ENCODE measurements at places on chromosomes 5 and 9.

DNA sequence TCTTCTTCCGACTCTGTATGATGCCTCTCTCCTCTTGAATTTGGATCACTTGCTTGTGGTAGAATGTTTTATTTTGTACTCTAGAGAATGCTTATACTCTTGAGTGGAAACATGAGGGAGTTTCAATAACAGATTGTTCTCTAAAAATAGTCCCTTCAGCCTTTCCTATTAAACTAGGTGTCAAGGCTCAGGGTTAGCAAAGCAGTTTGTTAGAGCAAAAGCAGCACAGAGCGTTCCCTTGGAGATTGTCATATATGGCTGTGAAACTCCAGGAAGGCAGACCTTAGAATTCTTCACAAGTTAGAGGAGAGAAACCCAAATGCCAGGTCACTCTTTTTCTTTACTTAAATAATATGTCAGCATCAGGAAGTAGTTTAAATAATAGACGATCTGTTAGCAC is 33.0 kb downstream of the MAMDC2 start:
- DNase-seq = no peak

- no peak for DNase-seq
Observed at GRCh38 chr5:881551-881935, 11.1 kb downstream of the BRD9 start.

GRCh38 chr5:174773371-174773770 is 49.0 kb downstream of the MSX2 start:
- DNase-seq = no peak

DNA sequence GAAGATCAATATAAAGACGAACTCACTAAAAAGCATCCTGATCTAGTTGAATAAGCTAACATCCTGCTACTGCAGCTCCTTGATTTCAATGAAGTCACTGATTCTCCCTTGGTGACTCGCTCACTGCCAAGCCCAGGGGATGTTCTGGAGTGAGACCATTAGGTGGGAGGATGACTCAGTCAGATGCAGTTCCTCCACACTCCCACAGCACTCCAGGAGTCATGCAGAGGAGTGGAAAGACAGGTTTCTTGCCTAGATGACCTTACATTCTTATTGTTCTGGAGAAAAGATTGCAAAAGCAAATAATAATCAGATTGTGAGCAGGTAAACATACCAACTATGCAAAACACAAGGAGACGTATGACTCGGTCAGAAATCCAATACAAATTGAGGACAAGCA is 15.3 kb downstream of the GCNT4 start:
- peak; percentile 80 for DNase-seq

GRCh38 chr9:11233696-11234095 is 620.9 kb upstream of the PTPRD start:
- DNase-seq = no peak

DNA sequence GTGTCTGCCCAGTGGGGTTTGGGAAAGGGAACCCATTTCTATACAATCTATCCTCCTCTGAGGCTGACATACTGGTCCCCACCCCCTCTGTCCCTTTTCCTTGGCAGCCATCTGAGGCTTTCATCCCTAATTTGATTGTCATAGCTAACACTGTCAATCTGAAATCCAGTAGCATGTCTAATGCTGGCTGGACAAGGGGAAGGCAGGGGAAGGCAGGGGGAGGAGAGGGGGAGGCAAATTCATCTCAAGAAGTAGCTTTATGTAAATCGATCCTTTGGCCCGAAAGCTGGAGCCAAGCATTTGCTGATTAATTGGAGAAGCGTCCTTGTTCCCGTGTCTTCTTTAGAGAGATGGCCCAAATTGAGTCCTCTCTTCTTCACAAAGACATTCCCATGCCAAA is 314.1 kb upstream of the PANK3 start:
- DNase-seq = no peak

GRCh38 chr5:113118765-113119164 is 142.2 kb downstream of the DCP2 start:
- DNase-seq = no peak

DNA sequence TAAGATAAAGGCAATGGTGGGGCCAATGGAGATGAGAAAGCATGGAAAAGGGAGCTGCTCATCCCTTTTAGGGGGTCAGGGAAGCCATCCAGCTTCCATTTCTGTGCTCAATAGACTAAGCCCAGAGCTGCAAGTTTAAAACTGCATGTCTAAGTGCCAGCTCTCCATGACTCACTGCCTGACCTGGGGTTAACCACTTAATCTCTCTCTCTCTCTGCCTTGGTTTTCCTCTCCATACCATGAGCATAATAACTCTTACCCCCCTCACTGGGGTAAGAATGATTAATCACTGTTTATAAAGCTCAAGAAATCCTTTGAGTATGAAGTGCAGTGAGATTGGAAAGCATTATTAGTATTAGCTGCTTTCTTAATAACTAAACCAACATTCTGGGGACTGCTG is 1382.4 kb upstream of the WWC1 start:
- no peak for DNase-seq

- no peak for DNase-seq
Observed at GRCh38 chr9:73515216-73515615, 363.6 kb downstream of the ANXA1 start.

GRCh38 chr9:87195306-87195705 is 248.0 kb upstream of the GAS1 start:
- DNase-seq = no peak

DNA sequence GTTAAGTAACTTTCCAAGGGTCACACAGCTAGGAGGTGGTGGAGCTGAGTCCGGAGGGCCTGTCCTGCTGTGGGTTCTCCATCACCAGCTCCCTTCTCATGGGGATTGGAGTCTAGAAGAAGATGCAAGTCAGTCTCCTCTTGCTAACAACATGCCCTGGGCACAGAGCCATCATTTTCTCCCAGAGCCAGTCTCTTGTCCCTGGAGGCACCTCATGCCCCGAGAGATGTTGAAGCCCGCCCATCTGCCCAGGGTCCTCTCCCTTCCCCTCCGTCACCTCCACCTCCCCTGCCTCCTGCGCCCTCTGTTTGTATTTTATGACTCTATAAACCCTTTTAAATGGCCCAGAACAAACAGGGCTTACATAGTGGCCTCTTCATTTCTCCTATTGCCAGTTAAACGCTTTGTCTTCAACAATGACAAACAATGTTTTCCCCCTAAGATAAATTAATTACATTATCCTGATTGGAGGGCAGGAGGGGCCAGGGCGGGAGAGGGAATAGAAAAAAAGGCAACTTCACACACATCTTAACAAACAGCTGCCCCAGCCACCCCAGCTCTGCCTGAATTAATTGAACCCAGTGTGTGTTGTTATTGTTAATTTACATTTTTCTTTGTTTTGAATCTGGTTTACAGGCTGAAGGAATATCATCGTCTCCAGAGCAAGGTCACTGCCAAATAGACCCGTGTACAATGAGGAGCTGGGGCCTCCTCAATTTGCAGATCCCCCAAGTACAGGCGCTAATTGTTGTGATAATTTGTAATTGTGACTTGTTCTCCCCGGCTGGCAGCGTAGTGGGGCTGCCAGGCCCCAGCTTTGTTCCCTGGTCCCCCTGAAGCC is 55.8 kb downstream of the ASS1 start:
- DNase-seq = no peak

DNA sequence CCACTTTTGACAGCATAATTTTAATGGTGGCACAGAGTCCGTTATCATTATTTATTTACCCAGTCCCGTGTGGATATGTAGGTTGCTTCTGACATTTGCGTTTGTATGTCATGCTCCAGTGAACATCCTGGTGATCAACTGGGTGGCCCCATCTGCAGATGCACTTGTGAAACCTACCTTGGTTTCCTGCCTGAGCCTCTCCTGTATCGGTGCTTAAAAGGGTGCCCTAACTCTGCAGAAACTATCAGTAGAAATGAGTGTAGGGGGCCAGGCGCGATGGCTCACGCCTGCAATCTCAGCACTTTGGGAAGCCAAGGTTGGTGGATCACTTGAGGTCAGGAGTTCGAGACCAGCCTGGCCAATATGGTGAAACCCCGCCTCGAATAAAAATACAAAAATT is 92.1 kb upstream of the IER5L start:
- DNase-seq = no peak

GRCh38 chr9:841371-842209 is at the start of gene DMRT1:
DMRT1 (plus strand) TSS chr9:841697; CDS start chr9:841839, 142 bp downstream.
- DNase-seq = no peak

DNA sequence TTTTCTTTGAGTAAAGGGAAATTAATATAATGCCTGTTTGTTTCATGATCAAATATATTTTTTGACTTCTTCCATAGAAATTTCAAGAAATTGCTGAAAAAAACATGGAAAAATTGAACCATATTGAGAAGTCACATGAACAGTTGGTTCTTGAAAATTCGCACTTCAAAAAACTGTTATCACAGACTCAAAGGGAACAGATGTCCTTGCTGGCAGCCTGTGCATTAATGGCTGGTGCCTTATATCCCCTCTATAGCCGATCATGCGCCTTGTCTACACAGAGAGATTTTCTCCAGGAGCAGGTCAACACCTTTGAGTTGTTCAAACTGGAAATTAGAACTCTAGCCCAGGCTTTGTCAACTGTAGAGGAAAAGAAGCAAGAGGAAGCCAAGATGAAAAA is 191.4 kb downstream of the CCDC171 start:
- no peak for DNase-seq

GRCh38 chr5:171647904-171648260 is 137.7 kb upstream of the SMIM23 start:
- no peak for DNase-seq

DNA sequence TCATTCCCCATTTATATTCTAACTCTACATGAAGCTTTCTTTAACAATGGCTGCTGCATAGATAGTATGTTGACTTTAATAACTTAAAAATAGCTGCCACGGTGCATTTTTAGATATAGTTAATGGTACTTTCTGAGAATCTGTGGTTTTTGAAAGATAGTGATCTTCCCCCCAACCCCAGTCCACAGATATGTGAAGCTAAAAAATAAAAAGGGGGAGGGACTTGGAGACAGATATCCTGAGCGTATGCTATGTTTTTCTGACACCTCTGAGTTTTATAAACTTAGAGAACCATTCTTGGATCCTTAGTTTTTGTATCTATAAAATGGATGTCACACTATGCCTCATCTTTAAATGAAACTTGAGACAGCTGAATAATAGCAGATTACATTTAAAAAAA is 120.5 kb downstream of the SNX18 start:
- DNase-seq = no peak

Data from AG20443 (cell line).